Effector CD8-positive, alpha-beta T cell (primary cell): ENCODE measurements at places on chromosomes 6 and 20.

- DNase-seq: no peak
Measured at GRCh38 chr6:17225767-17226630, 55.2 kb upstream of the RBM24 start.

DNA sequence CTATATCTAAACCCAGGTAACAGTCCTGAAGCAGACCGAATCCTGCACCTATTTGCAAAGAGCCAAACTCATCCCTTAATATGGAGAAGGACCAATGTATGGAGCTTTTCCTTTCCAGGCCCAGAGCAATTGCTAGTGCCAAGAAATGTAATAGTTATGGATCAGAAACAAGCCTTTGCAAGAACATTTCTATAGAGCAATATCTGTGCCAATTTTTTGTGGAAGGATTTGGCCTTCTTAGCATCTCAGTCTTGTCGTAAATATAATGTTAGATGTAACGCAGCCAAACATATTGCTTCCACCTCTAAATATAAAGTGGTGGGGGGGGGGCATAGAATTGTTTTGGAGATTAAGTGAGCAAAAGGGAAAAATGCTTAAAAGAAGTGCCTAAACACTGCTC is 2.7 kb downstream of the KIAA0408 start:
- DNase-seq: no peak

- no peak for DNase-seq
Measured at GRCh38 chr6:3948866-3949265, 99.7 kb downstream of the FAM50B start.

GRCh38 chr6:140032189-140032588 is 657.7 kb upstream of the CITED2 start:
- DNase-seq: no peak

DNA sequence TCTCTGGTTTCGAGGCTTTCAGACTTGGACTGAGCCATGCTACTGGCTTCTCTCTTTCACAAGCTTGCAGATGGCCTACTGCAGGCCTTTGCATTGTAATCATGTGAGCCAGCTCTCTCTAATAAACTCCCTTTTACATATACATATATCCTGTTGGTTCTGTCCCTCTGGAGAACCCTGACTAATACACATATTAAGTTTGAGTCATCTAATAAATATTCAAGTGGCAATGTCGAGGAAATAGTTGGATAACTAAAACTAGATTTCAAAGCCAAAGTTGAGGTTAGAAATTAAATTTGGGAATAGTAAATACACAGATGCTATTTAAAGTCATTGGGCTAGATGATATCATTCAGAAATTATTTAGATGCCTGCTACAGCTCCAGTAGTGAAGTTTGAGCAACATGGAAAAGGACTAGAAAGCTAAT is 1343.4 kb downstream of the GRIK2 start:
- DNase-seq: no peak

GRCh38 chr6:47681201-47681990 is 17.0 kb upstream of the ADGRF4 start:
- DNase-seq: no peak
